GM23248 (cell line): ENCODE measurements at places on chromosomes 3 and 15. TPM values are rescaled to one million over a fixed set of nuclear protein-coding genes. Genes with fewer than 3 reads are reported as not detected.

- DNase-seq: no peak
Observed at GRCh38 chr3:99731499-99731898, 86.2 kb upstream of the CMSS1 start.

Gene CCRL2
- total RNA-seq: not detected in 2 replicates

DNA sequence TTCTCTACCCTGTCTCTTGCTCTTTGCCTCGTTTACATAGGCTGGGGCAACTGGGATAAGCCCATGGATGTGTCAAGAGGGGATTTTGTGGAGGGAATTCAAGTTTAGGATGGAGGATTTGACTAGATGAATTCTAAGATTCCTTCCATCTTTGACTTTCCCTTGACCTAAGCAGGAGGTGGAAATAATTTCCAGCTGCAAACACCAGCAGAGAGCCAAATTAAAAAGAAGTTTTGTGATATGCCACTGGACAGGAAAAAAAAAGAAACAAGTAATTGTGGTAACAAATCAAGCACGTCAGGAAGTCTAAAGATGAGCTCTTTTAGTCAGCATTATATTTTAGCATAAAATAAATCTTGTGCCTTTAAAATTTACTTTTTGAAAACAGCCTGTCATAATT is 49.8 kb downstream of the KCNMB2 start:
- DNase-seq: no peak

DNA sequence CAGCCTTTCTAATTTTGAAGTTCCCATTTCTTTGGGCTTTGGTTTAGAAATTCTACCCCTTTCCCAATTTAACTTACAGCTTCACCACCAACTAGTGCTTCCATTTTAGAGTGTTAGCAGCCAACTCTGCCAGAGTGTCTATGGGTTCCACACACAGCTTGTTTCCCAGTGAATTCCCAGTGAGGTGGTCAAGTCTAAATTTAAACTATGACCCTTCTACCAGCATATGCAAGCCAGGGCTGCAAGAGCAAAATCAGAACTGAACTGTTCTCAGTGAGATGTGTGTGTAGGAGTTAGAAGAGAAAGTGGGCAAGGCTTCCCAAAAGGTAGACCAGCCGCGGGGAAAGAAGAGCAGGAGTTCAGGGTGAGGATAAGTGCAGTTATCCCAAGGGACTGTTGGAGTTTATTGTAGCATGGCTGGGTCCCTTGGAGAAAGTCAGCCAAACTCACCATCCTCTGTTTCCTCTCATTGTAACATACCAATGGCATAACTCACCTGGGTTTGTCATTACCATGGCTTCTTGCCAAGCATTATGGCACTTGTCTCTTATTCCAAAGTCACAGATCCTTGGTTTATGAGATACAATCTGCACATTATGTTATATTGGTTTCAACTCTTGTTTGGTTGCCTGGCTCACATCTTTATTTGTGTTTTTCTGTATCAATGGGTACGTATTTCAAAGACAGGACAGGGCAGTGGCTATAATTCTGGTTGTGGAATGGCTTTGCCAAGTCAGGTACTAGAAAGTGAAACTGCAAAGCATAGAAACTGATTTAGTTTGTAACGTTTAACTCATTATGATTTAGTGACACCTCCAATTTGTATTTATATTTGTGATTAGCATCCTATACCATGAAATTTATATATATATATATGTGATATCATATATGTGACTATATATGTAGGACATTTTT is 130.2 kb upstream of the UMPS start:
- DNase-seq: peak; percentile 38

GRCh38 chr15:29631076-29632070 is 190.9 kb downstream of the TJP1 start:
- no peak for DNase-seq

GRCh38 chr3:158217992-158218391 is 108.1 kb downstream of the RSRC1 start:
- no peak for DNase-seq

GRCh38 chr15:80931191-80931590 is 58.4 kb downstream of the MESD start:
- DNase-seq: peak; percentile 39

Gene A4GNT
- not detected in 2 replicates for total RNA-seq

DNA sequence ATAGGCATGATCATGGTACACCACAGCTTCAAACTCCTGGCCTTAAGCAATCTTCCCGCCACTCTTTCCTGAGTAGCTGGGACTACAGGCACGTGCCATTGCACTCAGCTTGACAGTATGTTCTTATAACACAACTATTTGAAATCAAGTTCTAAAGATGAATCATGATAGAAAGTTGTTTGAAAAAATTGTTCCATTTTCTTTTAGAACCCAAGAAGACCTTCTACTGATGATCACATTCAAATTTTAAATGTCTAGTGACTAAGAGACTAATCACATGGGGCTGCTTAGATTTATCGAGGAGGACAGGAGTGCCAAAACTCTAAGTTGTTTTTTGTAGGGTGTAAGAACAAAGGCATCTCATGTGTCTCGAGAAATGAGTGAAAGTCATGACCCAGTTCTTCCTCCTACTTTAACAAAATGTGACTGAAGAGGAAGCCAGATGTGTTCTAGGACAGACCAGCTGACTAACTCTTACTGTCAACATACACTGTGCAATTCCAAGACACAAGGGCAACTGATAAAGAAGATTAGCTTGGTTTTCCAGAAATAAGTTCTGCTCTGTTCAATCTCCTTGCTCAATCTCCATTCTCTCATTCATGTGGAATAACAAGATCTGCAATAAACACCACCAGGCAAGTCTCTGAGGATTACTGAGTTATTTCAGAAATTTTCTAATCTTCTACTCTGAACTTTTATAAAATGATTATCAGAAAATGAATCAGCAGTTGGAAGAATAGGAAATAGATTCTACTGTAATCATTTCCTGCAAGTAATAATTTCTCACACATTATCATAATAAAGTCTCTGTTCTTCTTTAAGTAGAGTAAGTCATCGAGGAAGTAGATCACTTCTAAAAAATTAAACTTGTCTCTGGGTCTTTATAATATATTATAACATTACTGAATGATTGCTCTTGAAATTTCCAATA is 122.6 kb upstream of the CCNL1 start:
- DNase-seq: peak; percentile 96

Gene FBXW12
- total RNA-seq: not detected in 2 replicates

DNA sequence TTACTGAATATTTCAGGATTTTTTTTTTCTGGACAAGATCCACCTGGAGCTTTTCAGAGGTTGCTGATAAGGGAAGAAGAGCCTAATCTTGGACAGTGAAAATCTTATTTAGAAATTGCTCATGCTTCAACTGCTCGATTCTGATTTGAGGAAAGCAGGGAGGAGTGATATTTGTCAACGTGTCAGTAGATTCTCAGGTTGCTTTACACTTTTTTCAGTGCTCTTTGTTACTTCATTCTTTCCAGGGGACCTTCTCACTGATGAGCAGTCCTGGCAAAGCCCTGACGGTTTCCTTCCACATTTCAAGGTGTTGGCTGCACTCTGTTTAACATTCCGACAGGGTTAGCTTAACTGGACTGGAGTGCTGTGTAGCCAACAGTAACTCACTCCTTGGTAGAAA is 24.1 kb upstream of the RARB start:
- DNase-seq: no peak

Gene ACP3
- 0.51 and 1.6 TPM in 2 replicates for total RNA-seq

Gene OR5K2
- not detected in 2 replicates for total RNA-seq

DNA sequence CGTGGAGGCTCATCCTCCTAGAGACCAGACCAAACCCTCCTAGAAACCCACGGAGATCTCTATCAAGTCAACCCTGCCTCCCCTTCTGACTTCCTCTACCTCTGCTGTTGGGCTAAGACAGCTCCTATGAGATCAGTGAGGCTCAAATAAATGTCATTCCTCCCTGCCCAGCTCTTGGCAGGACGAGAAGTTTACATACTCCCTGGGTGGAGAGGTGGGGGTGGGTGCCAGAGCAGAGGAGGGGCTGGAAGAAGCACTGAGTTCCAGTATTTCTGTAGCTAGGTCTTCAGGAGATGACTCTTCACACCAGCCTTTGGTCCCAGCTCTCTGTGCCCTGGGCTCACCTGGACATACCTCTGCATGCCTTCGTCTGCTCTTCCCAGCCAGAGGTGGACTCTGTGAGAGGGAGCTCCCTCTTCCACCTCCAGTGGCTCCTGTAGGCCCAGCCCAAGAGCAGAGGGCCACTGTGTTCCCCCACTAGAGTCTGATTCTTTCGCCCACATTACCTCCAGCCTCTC is 42.4 kb upstream of the TLE3 start:
- no peak for DNase-seq
